ENCODE measurements at places on chromosomes 7 and 10. TPM values are rescaled to one million over a fixed set of nuclear protein-coding genes. Genes with fewer than 3 reads are reported as not detected.

The SLC26A5 gene
- total RNA-seq = 0.31 TPM

The ADAM12 gene
- 3.4 TPM for total RNA-seq

The HABP2 gene
- not detected for total RNA-seq

The ASB4 gene
- total RNA-seq = 0.31 TPM

The HOXA10 gene
- not detected for total RNA-seq

The SEMA3C gene
- total RNA-seq = 360 TPM

The ARHGAP22 gene
- 5.0 TPM for total RNA-seq

The FAM237B gene
- total RNA-seq = not detected

The EMX2 gene
- 3.1 TPM for total RNA-seq

The CDK14 gene
- 115 TPM for total RNA-seq

The PAXIP1 gene
- 23.2 TPM for total RNA-seq

The SPDYE11 gene
- total RNA-seq = not detected

The HOXA4 gene
- total RNA-seq = not detected

The SEMA3E gene
- total RNA-seq = 20.3 TPM

The ARF5 gene
- 80.8 TPM for total RNA-seq

The HOXA3 gene
- not detected for total RNA-seq

The ZWINT gene
- total RNA-seq = 9.4 TPM

The NUTM2E gene
- total RNA-seq = 0.31 TPM

The BTBD16 gene
- total RNA-seq = not detected

The C1QL3 gene
- 16.9 TPM for total RNA-seq

The CAMK2B gene
- 94.5 TPM for total RNA-seq

The HYAL4 gene
- not detected for total RNA-seq

The GDF2 gene
- total RNA-seq = not detected

The LIPJ gene
- total RNA-seq = 3.8 TPM

The UNCX gene
- not detected for total RNA-seq

The NKX1-2 gene
- not detected for total RNA-seq

The PVRIG gene
- total RNA-seq = not detected

The SLC25A40 gene
- 24.7 TPM for total RNA-seq

The FGF8 gene
- not detected for total RNA-seq

The TFPI2 gene
- not detected for total RNA-seq

The CALML3 gene
- total RNA-seq = not detected

The NPS gene
- not detected for total RNA-seq

The HMX3 gene
- total RNA-seq = not detected

The STAG3 gene
- total RNA-seq = 1.3 TPM

The CRPPA gene
- total RNA-seq = 7.2 TPM

The EPC1 gene
- total RNA-seq = 159 TPM

The FFAR4 gene
- total RNA-seq = not detected

The HOXA7 gene
- not detected for total RNA-seq

The AFAP1L2 gene
- 6.3 TPM for total RNA-seq

The ZP3 gene
- total RNA-seq = 0.94 TPM

The ABLIM1 gene
- 91.7 TPM for total RNA-seq

The OR2A7 gene
- 0.94 TPM for total RNA-seq

The TRIM50 gene
- not detected for total RNA-seq

The LBX1 gene
- not detected for total RNA-seq

The USP54 gene
- 51.3 TPM for total RNA-seq

The NOBOX gene
- total RNA-seq = not detected

The CFAP70 gene
- 1.6 TPM for total RNA-seq

Measured in parietal lobe (tissue), 2 donors.